ENCODE measurements at places on chromosomes 7 and 10. TPM values are rescaled to one million over a fixed set of nuclear protein-coding genes. Genes with fewer than 3 reads are reported as not detected.

DNA sequence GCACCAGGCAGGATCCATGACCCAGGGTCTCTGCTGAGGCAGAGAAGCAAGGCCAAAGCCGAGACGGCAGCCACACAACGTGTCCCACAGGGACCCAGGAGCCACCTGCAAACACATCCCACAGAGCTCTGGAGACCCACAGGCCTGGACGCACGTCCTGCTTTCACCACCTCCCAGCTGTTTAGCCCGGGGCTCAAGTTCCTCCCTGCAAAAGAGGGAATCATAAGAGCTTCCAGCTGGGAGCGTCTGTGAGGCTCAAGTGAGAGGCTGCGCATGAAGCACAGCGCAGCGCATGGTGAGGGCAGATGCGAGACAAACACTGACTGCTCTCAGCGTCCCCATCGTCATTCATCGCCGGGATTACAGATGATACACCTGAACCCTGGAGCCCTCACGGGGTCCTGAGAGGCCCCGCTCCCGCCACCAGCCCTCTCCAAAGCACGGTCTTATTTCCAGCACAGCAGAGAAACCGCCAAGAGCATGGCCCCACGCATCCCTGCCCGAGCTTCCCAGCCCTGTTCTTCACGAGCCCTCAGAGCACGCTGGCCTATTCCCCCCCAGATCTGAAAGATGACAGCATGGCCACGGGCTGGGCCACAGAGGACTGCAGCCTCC lies 88.7 kb downstream of the MAD1L1 start:
- no peak for DNase-seq

- DNase-seq: no peak
These were observed 69.0 kb downstream of the SEPTIN7 start for GRCh38 chr7:35869810-35870209.

DNA sequence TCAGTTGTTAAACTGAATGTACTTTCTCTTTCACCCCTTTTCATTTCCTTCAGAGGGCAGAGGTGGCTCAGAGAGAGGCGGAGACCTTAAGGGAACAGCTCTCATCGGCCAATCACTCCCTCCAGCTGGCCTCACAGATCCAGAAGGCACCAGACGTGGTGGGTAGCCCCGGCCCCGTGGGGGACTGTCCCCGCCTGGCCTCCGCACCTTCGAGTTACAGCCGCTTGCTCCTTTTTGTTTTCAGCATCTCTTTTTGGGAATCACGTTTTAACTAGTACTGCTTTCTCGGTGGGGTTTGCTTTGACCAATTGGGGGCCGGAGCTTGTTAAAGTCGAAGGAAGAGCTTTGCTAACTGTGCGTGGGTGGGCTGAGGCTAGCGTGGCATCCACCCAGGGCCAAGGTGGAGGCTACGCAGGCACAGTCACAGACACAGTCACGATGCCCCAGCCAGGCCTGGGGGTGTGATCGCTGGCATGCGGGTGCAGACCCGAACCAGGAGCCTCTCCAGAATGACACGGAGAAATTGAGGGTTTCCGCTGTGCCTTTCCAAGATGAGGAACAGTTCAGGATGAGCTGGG lies 116.2 kb upstream of the SH2B2 start:
- no peak for DNase-seq

- DNase-seq: no peak
These were observed 45.2 kb downstream of the FGFBP3 start for GRCh38 chr10:91864099-91864498.

DNA sequence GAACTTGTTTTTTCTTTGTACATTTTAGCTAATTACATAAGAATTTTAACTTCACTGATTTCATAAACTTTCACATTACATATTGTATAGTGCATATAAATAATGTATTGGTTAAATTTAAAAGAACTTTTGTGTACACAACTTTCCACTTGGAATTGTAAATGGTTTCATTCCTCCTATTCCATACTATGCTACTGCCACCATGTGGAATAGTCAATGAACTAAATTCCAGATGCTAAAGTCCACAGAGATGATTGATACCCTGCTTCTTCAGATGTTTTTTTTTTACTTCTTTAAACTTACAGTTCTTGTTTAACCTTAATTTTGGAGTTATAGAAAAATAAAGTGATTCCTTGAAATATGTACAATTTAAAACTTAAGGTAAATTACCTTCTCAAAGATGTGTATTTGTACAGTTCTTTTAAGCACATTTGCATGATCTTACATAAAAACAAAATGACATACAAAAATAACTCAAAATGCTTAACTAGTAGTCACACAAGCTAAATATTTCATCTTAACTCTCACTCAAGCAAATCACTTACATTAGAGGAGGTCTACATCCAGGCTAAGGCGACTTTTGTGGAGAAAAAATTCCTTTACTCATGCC lies 247.6 kb upstream of the HGF start:
- DNase-seq: no peak

GRCh38 chr10:66467042-66467441 lies 458.8 kb upstream of the LRRTM3 start:
- no peak for DNase-seq

BTBD16 gene
- total RNA-seq: not detected

C1QL3 gene
- total RNA-seq: not detected

CPA4 gene
- not detected for total RNA-seq

- DNase-seq: no peak
These were observed 302.6 kb upstream of the LYZL1 start for GRCh38 chr10:28986117-28986792.

DNA sequence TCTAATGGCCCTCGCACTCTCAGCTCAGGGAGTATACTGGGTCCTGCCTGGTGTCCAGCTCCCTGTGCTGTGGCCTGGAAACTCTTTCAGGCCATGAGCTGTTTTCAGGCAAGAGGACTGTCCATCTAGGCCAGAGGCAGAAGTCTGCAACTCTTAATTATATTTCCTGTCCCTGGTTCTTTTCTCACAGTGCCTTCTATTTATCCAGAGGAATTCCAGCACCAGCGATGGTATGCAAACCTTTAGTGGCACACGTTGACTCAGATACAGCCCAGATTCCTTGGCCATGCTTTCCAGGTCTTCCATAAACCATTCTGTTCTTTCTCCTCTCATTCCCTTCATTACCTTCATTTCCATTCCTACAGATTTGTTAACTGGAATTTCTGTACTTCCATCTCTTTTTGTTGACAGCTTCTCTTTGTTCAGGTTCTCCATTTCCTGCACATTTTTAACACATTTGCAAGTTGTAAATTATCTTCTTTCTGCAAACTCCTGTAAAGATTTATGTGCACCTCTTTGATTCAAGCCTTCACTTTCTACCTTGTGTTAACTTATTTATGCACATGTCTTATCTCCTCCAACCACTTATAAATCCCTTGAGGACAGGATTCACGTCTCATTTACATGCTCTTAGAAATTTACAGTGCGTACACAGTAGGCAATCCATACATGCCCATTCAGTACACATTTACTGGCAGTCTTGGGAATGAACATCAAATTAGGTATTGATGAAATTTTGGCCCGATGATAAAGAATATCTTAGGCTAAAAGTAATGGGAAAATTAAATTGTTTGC lies 172.1 kb downstream of the CELF2 start:
- no peak for DNase-seq

Data from Peyer's patch (tissue), 4 donors.